ENCODE measurements at places on chromosomes 13 and 19. TPM values are rescaled to one million over a fixed set of nuclear protein-coding genes. Genes with fewer than 3 reads are reported as not detected.

The ONECUT3 gene
- not detected for total RNA-seq

The NCAN gene
- total RNA-seq: not detected

The TRAPPC6A gene
- total RNA-seq: 15.1 TPM

The CYP2S1 gene
- 1.1 TPM for total RNA-seq

The OR4F17 gene
- total RNA-seq: not detected

The PPP1R13L gene
- total RNA-seq: 6.8 TPM

- DNase-seq: no peak
These were observed 198.3 kb downstream of the NBEA start for GRCh38 chr13:35140321-35140720.

GRCh38 chr19:34480971-34481841 is at the start of gene WTIP:
TSS of gene WTIP (plus strand) at chr19:34481758. CDS start at chr19:34481975, 217 bp downstream.
- DNase-seq: peak; percentile 86

DNA sequence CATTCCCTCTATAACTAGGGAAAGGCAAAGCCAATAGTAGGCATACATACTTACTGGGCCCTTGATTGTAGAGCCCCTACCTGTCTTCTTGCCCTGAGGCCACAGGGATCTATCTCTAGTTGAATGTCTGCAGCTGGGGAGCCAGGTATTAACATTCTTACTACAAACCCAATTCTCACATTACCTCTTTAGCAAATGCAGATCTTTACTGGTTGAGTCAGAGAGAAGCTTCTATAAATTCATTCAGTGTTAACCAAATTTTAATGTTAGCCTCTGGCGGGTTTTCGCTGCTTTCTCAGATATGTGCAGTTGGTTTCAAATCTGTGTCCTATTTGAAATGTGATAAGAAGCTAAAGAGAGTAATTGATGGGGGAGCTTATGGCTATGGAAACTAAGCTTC is 43.2 kb downstream of the SERTM1 start:
- no peak for DNase-seq
